HEK293T (cell line): ENCODE measurements at places on chromosomes 12 and 14.

DNA sequence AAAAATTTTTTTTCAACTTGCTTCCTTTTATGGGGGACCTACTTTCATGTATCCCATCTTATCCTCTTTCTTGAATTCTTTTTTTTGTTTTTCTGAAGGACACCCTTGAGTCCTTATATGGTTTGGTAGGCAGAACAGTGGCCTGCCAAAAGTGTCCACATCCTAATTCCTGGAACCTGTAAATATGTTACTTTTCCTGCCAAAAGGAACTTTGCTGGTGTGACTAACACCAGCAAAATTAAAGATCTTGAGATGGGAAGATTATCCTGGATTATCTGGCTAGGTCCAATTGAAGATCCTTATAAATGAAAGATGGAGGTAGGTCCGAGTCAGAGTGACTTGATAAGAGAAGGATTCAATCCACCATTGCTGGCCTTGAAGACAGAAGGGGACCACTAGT lies 5.3 kb downstream of the NUBPL start:
- DNase-seq, result no peak

GRCh38 chr12:1807087-1807860 lies 13.1 kb upstream of the LRTM2 start:
- no peak for DNase-seq

DNA sequence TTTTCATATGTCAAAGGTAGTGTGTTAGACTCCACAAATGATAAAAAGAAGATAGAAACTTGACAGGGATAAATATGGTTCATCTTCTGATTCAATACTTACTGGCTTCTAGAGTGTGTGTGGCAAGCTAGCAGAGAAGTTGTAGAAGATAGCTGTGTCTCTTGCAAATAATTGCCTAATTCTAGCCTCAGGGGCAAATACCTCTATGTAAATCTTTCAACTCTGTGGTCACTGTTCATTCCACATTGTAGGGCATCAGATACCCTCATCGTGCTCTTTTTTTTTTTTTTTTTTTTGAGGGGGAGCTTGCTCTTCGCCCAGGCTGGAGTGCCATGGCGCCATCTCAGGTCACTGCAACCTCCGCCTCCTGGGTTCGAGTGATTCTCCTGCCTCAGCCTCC lies 1.7 kb downstream of the OLR1 start:
- DNase-seq, result no peak

GRCh38 chr14:78644824-78645559 lies 474.8 kb downstream of the NRXN3 start:
- no peak for DNase-seq

DNA sequence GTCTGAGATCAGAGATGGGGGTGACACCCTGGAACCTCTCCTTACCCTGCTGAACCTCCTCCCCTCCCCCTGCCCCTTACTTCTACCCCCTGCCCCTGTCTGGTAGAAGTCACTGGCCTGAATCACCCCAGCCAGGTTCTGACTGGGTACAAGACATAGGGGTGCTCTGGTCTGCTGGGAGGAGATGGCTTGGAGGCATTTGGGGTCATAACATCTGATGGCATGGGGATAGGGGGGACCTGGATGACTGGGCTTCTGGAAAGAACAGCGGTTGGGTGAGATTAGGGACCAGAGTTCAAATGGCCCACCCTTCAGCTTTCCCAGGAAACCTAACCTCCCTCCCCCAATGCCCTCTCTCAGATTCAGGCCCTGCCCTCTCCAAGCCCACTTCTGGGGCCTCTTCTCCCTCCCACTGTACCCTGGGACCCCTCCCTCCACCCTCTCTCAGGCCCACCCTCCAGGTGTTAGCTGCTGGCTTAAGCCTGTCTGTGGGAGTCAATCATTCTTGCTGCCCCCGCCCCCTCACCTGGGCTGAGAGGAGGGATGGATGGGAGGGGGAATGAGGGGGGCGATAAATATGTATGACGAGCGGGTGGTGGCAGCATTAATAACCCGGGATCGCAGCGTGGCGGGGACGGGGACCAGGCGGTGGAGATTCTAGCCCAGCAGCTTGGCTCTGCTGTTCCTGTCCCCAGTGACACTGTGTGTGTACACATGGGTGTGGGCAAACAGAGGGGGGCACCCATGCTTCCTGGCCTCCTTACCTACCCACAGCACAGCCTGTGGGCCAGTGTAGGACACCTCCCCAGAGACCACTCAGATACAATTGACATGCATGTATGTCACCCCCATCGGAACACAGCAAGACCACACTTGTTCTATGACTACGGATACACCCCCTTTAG lies 5.9 kb downstream of the NXPH4 start:
- DNase-seq, result no peak

GRCh38 chr14:43877351-43877960 lies 629.6 kb downstream of the FSCB start:
- DNase-seq, result no peak

- DNase-seq, result no peak
These were observed 8.5 kb downstream of the CRACR2A start for GRCh38 chr12:3744229-3744901.

DNA sequence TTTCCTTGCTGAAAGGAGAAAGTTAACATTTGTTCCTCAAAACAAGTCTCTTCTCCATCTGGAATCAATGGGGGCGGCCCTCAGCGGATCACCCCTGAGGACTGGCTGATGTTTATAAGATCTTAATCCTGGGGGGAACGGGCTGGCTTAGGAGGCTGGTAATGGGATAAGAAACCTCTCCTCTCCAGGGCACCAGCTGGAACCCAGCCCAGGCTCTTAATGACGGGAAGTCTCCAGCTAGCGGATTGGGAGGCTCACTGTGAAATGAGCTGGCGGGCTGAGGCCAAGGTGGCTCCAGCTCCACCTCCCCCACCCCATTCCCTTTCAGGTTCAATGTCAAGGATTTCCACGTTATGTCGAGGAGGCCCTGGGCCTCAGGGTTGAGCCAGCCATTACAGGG lies 1133.0 kb downstream of the VRK1 start:
- DNase-seq, result no peak

GRCh38 chr12:76025601-76026575 lies 5.7 kb downstream of the PHLDA1 start:
- no peak for DNase-seq

DNA sequence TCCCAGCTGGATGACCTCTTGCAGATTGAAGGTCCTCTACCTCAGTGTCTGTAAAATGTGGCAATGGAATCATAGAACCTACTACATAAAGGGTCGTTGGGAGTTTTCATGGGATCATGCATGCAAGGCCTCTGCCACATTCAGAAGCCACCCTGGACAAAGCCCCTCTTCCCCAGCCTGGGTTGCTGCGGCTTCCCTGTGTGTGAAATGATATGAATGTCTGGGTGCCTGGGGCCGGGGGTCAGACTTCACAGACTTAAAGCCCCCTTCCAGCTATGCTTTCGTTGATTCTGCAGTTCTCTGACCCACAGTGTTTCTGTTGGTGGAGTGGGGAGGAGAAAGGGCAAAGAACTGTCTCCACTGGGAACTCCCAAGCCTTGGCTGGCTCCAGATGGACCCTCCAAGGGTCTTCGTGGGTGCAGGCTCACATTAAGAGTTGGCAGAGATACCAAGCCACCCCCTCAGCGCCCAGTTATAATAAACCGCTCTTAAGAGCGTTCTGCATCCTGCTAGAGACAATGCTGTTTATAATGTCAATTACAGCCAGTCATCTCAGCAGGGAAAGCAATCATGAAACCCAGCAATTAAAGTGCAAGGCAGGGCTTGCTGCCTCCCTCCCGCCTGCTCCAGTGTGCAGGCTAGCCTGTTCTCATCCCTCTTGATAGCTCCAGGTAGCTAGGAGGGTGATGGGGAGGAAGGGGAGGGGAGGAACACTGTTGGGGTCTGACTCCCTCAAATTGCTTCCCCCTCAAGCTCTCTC lies 210.9 kb upstream of the FKBP4 start:
- no peak for DNase-seq

DNA sequence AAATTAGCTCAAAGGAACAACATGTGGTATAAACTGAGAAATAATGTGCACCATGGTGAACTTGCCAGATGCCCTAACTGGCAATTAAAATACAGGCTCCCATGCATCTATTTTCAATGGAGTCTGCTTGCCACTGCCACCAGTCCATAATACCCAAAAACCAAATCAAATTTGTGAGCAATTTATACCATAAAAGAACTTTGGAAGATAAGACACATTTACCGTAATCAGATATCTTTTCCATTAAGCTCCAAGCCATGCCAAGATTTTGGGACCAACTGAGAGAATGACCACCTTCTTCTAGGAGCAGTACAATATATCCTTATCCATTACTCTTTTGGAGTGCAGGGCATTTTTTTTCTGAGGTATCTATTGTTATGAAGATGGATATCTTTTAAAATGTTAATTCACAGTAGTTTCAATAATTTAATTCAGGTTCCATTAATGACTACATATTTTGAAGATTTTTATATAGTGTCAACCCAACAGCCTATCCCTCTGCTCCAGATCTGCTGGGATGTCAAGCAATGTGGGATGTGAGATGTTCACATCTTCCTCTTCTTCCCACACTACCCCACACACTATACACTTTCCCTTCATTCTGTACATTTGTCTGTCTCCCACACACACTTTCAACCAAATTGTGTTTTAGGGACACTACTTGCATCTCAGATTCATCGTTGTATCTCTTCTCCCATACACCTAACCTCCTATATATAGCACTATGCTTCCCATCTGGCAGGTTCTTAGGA lies 53.3 kb downstream of the KIF21A start:
- DNase-seq, result no peak

- no peak for DNase-seq
These were observed 216.1 kb downstream of the MSRB3 start for GRCh38 chr12:65494537-65494936.

DNA sequence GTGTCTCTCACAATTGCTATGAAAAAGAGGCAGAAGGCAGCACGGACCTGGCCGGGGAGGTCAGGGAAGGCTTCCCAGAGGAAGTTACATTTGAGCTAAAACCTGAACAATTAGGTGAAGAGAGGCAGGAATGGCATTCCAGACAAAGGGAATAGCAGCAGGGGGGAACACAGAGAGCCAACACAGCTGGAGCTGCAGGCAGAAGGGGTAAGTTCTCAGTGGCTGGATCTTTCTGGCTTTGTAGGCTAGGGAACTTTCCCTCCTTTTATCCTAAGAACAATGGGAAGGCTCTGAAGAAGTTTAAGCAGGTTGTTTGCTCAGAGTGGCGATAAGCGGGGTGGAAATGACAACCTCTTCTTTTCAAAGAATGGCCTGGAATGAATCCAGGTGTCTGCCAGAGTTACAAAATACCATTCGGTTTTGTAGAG lies 100.0 kb downstream of the PRIMA1 start:
- DNase-seq, result no peak

DNA sequence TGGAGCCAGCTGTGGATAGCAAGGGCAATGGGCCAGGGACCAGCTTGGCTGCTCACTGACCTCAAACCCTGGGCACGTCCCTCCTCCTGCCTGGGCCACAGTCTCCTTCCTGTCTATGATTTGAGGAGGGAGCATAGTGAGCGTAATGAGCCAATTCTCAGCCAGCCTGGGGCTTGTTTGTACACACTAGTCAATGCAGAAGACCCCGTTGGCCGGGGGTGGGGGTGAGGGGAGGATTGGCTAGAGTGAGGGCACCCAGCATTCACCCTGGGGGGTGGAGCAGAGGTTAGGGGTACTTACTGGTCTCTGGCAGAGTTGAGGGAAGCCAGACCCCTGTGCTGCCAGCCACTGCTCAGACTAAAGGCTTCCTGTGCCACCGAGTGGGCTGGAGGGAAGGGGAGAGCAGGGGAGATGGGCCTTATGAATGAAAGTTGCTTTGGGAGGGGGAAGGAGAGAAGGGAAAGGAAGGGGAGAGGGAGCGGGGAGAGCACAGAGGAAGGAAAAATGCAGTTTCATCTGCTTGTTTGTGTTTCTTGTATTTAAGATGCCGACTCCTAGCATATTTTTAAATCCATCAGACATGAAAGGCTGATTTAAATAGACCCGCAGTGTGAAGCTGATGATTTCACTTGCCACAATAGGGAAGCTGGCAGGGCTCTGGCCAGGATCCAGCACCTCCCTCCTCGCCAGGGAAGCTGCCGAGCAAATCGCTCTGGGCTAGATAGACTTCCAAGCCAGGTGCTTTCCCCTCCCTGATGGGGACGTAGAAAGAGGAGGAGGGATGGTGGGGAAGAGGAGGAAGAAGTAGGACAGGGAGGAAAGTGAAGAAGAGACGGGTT lies 114.0 kb downstream of the PRMT8 start:
- DNase-seq, result no peak

- DNase-seq, result no peak
These were observed 184.6 kb downstream of the MSRB3 start for GRCh38 chr12:65463082-65463481.

DNA sequence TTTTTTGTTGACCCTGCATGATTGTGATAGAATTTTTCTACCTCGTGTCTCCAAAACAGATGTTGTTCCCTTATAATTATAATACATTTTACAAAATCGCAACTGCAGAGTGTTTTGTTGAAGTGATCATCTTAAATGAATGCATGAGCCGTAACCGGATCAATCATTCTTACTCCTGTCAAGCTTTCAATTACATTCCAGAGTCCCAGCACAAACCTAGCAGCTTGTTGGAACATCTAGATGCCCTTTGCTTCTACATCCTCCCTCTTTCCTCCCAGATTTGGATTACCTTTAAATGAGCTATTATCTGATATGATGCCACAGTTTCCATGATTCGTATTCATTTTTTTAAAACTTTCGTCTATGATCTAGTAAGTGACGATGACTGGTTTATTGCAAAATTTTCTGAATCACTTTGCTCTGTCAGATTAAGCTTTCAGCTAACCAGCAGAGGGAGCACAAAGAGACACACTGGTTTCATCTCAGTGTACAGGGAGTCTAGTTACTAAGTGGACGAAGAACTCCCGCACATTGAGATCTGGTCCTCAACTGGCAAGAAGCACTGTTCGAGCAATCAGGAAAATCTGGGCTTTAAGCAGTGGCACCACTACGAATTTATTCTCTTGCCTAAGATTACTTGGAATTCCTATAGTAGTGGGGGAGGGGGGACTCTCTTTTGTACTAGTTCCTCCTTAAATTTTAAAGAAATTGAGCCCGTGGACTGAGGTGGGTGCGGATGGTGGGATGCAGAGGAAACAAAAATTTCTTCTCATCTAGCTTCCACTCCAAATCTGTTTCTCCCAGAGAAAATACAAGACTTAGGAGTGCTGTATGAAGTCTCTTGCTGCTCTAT lies 40.9 kb downstream of the TSHR start:
- DNase-seq, result peak; percentile 67

DNA sequence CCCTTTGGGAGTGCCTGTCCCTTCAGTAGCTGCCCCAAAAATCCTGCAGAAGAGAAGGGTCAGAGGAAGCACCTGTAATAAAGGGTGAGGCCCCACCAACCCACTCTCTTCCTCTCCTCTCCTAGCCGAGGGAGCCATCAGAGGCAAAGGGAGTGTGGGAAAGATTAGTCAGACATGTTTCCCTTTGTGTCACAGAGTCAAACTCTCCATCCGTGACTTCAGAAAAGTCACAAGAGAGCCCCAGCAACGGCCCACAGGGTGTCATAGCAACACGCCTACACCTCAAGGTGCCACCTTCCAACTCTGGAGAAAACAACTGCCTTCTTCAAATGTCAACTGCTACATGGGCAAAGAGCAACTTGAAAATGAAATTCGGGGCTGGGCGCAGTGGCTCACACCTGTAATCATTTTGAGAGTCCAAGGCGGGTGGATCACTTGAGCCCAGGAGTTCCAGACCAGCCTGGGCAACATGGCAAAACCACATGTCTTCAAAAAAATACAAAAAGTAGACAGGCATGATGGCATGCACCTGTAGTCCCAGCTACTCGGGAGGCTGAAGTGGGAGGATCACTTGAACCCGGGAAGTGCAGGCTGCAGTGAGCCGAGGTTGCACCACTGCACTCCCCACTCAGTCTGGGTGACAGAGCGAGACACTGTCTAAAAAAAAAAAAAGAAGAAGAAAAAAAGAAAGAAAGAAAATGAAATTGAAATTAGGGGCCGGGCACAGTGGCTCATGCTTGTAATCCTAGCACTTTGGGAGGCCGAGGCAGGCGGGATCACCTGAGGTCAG lies 17.7 kb upstream of the CD27 start:
- no peak for DNase-seq

GRCh38 chr14:40119321-40119720 lies 687.1 kb upstream of the FBXO33 start:
- DNase-seq, result no peak
